ENCODE measurements at places on chromosomes 4 and X. TPM values are rescaled to one million over a fixed set of nuclear protein-coding genes. Genes with fewer than 3 reads are reported as not detected.

- H3K4me3 ChIP-seq, result no peak overlapping the region
- DNase-seq, result no peak
- H3K27ac ChIP-seq, result no peak overlapping the region
Measured at GRCh38 chr4:101153653-101154052, 193.7 kb downstream of the PPP3CA start.

PCDH18 gene
- 0.17 TPM for polyA plus RNA-seq

- no peak for DNase-seq
- no peaks in the 10 kb centered on the region for H3K36me3 ChIP-seq
- H3K27me3 ChIP-seq, result no peaks in the 10 kb centered on the region
- no peaks in the 10 kb centered on the region for H3K4me1 ChIP-seq
- no peak overlapping the region for H3K27ac ChIP-seq
- H3K4me3 ChIP-seq, result no peak overlapping the region
Measured at GRCh38 chrX:25207803-25208475, 192.2 kb upstream of the ARX start.

MAGEC3 gene
- not detected for polyA plus RNA-seq

SATL1 gene
- polyA plus RNA-seq, result not detected

Measured in CD4-positive, alpha-beta memory T cell (primary cell).